ENCODE measurements at places on chromosomes 4 and X.

- DNase-seq, result no peak
These were observed 144.0 kb downstream of the RBMX2 start for GRCh38 chrX:130545796-130546195.

GRCh38 chrX:12789976-12790375, 1.2 kb upstream of the PRPS2 start:
- DNase-seq, result no peak

- no peak for DNase-seq
These were observed 169.6 kb downstream of the RAPGEF2 start for GRCh38 chr4:159272273-159273140.

- DNase-seq, result no peak
These were observed 1.7 kb downstream of the SAT1 start for GRCh38 chrX:23784470-23785331.

DNA sequence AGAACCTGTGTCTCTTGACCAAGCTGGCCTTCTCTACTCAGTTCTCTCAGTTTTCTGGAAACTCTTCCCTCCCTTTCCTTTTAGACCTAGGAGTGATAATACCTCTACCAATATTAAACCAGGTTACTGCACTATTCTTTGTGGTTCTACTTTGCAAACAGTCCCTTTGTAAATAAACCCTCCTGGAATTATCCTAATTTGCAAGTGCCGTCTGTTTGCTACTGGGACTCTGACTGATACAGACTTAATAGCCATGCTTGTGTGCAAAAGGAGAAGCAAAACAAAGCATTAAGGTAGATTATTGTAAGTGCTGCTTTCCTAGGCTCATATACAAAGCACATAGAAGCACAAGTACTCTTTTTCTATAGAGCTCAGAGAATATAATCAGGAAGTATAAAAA, 507.0 kb downstream of the INPP4B start:
- DNase-seq, result no peak

DNA sequence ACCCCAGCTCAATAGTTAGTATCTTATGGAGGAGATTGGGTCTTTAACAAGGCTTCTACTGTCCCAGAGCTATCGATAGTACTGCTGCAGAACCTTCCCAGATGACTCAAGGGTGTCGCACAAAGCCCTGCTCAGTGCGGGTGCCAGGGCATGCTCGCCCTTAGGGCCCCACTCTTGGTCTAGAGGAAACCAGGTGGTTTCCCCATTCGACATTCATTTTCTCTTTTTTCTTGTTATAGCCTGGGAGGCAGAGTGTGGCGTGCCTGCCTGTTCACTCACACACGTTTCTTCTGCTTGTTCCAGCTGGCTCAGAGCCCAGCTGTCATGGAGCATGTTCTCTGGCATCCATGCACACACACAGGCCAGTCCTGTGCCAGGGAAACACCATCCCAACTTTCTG, 144.5 kb downstream of the SMIM20 start:
- no peak for DNase-seq

DNA sequence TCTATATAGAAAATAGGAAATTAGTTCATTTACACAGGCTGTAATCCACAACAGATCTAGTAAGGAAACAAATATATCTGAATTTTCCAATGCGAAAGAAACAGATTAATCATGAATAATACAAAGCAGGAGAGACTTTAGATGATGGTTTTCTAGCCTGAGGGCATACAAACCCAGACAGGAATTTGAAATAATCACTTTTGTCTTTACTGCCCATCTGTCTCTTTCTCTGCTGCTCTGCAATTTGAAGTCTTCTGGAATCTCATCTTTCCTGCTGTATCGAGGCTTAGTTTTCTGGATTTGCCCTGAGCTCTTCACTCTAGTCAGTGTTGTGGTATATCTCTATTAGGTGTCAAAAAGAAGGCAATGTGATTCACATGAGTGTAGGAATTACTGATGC, 711.8 kb upstream of the FAM241A start:
- no peak for DNase-seq

DNA sequence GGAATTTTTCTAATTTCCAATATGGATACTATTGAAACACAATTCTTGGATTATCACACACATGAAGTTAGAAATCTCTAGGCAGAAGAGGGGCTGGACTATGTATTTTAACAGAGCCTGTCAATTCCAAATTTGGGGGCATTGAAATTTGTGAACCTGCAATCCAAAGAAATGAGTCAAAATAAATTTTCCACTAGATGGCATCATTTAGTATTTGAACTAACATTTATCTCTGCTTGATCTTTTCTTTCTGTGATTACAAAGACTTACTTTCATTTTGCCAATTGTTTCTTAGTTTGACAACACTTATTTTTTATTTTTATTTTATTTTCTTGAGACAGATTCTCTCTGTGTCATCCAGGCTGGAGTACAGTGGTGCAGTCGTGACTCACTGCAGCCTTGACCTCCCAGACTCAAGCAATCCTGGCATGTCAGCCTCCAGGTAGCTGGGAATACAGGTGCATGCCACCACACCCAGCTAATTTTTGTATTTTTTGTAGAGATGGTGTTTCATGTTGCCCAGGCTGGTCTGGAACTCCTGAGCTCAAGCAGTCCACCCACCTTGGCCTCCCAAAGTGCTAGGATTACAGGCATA, 2.7 kb upstream of the PYURF start:
- no peak for DNase-seq

GRCh38 chr4:139015948-139016471, 429 bp downstream of the NOCT start:
- DNase-seq, result peak; percentile 9

DNA sequence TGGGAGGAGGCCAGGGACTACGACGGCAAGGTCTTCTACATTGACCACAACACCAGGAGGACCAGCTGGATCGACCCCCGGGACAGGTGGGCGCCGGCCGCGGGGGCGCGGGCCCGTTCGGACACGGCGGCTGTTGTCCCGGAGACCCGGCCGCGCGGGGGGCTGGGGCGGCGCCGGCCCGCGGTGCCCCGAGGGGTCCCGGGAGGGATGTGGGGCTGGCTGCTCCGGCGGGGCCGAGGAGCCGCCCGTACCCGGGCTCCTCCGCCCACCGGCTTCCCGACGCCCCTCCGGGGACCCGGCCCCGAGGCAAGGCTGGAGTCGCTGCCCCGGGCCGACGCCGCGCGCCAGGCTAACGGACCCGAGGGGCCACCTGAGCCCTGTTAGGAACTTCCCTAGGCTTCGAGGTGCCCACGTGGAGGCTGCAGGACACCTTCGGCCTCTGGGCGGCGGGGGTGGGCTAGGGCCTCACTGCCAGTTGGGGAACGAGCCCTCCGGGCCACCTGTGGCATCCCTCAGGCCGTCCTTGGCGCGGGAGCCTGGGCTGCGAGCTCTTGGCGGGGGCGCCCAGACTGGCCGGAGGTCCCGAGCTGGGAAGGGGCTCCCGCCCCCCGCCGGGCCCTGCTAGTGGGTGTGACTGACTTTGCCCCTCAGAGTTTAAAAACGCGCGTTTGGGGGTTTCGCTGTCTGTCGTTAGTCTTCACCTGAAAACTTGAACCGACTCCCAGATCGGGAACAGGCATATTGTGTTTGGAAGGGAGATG, 660 bp downstream of the WWC2 start:
- no peak for DNase-seq

DNA sequence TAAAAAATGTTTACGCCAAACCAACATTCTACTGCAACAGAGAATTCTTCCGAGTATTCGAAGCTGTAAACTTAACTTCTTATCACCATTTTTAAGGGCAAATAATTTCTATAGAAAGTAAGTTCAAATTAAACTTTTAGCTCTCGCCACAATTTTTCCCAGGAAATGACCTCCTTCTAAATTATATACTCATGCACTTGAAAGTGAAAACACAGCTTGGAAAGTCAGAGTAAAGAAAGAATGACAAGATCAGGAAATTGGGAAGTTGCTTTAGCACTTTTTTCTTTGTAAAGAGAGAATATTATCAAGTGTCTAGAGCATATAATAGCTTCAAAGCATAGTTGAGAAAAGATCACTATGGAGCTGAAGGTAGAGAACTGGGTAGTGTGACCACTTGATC, 1.2 kb downstream of the CYBB start:
- DNase-seq, result no peak

DNA sequence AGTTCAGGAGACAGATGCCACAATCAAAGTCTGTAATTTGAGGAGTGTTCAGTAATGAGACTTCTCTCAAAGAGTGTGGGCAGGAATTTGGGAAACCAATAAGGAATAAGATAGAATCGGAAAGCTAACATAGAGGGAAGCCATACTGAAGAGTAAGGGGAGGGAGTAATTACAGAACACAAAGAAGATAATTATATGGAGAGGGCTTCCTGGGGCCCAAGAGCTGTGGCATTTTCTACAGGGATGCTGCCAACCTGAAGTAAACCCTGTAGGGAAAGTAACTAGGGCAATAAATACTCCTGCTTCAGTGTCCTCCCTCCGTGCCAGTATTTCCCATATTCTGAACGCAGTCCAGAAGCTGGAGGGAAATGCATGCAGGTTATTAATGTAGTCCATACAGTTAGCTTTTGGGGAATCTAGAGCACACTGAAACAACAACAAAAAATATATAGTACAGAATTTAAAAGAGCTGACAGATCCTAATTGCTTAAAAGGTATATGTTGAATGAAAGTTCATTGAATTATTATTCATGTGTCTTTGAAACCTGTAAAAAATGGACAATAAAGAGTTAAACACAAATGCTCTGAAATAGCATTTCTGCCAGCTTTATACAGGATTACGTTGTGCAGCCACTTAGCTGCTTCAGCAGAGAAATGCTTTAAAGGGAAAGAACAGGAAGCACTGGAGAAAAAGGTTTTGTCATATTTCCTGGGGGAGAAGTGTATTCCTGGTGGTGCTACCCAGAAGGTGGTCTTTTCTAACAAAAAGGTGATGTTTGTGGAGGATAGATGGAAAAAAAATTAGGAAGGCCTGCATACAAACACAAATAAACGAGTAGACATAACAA, 48.0 kb downstream of the CXXC4 start:
- DNase-seq, result no peak

DNA sequence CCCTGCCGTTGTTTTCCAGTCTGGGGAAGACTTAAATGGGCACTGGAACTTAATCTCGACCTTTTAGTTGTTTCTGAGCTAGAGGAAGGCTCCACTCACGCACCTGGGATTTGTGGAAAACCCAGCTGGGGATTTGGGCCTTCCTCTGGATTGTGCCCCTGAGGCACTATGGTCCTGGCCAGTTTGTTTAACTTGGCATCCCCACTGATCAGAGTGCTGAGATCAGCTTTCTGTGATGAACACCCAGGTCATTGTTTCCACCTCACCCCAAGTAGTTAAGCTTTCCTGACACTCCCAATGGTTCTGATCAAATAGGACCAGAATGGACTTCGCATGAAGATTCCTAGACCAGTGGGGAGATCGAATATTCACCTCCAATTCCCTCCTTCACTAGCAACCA, 20.5 kb upstream of the NAP1L5 start:
- no peak for DNase-seq

- no peak for DNase-seq
These were observed 37.1 kb upstream of the PLAC8 start for GRCh38 chr4:83151651-83152050.

- DNase-seq, result no peak
These were observed 549.0 kb upstream of the GRID2 start for GRCh38 chr4:91754716-91755115.

Measured in activated gamma-delta T cell treated with anti-CD3 and anti-CD28 coated beads, Interleukin-2, amount 50 U/mL, for 16 hours (primary cell).